ENCODE measurements at places on chromosomes 6 and 20.

- no peak for DNase-seq
Measured at GRCh38 chr20:62717933-62718332, 9.3 kb downstream of the NTSR1 start.

DNA sequence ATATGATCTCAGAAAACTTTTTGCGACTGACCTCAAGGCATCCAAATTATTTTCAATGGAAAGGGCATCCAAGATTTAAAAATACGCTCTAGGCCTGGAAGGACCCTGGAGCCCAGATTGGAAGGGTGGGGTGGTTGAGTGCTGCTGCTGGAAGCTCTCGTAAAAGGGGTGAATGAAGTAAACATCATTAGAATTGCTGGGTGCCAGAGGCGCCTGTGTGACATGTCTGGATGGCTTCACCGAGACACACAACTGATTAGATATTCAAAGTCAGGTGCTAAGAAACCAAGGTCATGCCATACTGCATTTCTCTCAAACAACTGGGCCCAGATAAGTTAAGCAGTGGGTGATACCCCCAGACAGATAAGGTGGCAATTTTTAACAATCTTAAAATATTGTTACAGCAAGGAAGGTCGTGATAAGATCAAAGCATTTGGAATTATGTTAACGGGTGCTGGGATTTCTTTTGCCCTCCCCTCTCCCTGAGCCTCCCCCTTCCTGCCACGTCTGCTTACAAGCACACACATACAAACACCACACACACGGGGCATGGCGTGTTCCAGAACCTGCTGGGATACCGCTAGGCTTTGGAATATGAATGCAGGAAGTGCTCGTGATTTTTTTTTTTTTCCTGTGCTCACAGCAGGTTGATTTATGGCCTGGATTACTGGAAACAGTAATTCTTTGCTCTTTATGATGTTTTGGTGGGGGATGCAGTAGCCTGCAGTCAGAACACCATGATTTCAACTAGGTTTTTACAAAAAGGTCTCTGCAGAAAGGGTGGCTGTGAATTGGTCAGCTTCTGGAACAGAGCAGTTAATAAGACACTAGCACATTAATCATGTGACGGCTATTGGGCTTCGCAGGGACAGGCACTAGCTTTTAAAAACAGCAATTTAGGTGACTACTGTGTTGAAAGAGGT lies 551.2 kb downstream of the QKI start:
- DNase-seq: no peak

- no peak for DNase-seq
Measured at GRCh38 chr6:30763155-30763617, 18.8 kb upstream of the IER3 start.

DNA sequence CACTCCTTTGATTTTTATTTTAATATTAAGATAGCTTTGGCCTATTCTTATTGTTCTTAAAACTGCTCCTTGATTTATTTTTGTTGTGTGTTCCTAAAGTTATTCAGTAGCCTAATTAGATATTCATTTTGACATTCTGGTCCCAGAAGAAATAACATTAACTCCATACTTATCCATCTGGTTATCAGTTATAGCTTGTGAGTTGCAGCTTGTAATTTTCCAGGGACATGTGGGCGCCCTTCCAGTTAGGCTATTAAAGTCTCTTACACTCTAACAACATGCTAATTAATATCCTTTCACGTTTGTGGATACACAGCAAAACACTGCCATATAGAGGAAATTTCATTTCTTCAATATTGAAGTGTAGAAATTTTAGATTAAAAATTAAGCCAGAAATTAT lies 987.5 kb downstream of the HACE1 start:
- DNase-seq: no peak

GRCh38 chr6:26224940-26225847 lies 138.0 kb downstream of the HFE start:
- DNase-seq: no peak

GRCh38 chr6:168438783-168439520 lies 2.0 kb upstream of the SMOC2 start:
- DNase-seq: no peak

DNA sequence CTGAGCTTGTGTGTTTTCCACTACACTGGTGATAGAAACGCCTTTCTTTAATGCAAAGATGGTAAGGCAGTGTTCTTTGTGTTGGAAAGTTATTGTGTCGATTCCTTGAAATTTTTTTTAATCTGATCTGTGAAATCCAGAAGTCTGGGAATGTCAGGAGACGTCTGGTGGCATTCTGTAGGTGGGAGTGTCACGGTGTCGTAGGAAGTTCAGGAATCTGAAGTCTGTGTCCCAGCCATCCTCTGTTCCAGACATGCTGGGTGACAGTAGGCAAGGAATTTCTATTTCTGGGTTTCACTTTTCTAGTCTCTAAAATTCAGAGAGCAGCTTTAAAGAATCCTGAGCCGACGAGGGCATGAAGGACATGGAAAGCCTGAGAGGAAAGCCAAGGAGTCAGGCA lies 223.8 kb downstream of the ZNF217 start:
- no peak for DNase-seq

- DNase-seq: no peak
Measured at GRCh38 chr20:51535075-51535386, 7.5 kb downstream of the NFATC2 start.

DNA sequence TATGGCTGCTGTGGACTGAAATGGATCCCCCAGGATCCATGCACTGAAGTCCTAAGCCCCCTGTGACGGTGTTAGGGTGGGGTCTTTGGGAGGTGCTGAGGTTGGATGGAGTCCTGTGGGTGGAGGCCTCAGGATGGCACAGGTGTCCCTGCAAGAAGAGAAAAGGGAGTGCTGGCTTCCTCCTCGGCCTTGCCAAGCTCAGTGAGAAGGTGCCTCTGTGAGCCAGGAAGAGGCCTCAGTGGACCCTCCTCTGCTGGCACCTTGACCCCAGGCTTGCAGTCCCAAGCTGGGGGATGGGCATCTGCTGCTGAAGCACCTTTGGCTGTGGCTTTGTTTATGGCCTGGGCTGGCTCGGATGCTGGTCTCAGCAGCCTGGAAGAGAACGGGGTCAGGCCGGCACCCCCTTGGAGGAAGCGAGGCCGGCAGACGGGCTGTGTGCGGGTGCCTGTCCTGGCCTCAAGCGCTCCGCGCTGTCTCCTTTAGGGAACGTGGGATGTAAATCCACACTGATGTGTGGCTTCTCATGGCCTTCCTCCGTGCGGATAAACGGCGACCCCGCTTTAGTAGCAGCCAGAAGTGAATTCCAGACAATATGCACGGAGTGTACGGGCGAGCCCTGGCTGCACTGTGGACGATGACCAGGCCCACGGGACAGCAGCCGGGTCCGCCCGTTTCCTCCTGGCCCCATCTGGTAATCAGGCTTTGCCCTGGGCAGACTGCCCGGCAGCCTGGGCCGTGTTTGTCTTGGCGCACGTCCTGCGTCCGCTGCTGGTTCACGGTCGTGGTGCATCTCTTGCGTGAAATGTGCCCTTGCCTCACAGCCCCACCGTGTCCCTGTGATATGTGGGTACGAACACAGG lies 182.6 kb downstream of the ERMARD start:
- DNase-seq: no peak

DNA sequence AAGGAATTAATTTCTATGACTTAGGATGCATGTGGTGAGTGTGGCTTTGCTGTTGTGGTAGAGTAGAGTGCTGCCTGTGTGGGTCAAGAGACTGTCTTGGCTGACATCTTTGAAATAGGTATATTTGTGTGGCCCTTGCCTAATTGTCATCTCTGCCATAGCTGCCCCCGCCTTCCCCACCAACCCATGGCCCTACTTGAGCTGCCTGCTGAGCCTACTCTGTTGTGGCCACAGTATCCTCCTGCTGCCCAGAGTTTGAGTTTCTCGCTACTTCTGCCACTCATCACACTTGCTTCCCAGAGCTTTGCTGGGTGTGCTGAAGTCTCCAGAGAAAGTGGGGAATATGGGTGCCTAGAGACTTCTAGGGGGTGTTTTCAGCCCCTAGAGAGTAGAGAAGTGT lies 8.0 kb downstream of the PLCG1 start:
- no peak for DNase-seq

GRCh38 chr6:167142433-167142761 lies 15.4 kb downstream of the GPR31 start:
- no peak for DNase-seq

All from progenitor cell of endocrine pancreas (in vitro differentiated cells).